Left renal pelvis (tissue), 4 donors: ENCODE measurements at places on chromosomes 13 and 19.

DNA sequence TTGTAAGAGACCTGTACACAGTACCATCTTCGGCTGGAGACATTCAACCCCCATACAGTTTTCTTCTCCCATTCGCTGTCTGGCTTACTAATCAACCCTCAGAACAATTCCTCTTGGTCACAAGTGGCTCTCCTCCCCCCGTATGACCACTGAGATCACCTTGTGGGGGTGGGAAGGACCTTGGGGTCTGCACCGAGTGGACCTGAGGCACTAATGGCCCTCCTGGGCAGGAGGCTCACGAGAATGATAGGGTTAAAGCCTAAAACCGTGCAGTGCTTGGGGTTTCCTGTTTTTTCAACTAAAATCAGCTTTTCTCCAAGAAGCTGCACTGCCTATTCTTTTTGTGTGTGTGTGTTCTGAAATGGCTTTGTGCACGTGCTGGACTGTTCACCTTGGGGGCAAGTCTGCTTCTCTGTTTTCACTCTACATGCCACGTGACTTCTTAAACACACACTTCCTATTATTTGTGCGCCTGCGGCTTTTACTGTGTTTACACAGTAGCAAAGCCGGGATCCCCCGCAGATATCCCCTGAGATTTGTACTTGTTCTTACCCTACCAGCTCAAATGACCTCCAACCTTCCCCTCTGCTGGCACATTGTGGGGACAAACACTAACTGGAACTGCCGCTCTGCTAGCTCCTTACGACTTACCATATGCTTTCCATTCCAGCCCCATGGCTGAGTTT is 12.3 kb downstream of the RBM26 start:
- DNase-seq: no peak

GRCh38 chr19:16327911-16328823 is 3.5 kb downstream of the KLF2 start:
- DNase-seq: no peak

GRCh38 chr19:49665036-49665350 is 664 bp downstream of the IRF3 start:
- no peak for DNase-seq

- no peak for DNase-seq
Observed at GRCh38 chr13:46860722-46861121, 36.1 kb downstream of the HTR2A start.

DNA sequence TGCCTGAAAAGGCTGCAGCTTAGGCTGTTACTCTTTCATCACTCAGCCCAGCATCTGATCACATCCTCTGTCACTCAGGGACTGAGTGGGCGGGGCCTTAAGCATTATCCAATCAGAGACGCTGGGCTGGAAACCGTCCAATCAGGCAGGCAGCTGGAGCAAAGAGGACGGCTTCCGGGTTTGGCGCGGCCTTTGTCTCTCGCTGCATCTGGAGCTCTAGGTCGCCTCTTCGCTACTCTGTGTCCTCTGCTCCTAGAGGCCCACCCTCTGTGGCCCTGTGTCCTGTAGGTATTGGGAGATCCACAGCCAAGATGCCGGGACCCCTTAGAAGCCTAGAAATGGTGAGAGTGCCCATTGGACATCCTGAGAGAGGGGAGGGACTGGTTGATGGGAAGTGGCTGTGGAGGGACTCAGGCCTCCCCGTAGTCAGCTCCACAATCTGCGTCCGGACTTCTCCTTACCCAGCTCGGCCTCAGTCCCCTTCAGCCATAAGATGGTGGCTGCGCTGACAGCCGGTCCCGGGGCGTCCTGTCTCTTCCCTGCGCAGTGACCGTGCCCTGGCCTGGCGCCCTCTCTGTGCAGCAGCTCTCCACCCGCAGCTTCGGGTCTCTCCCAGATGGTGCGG is at the start of gene ZNF486:
Gene ZNF486, plus strand, starts transcription at position 195 of the 625 bp plus-strand sequence. Its CDS starts 117 bp downstream, at position 312.
- peak; percentile 93 for DNase-seq

GRCh38 chr19:1235625-1236538 is 1.9 kb downstream of the CBARP start:
- no peak for DNase-seq

DNA sequence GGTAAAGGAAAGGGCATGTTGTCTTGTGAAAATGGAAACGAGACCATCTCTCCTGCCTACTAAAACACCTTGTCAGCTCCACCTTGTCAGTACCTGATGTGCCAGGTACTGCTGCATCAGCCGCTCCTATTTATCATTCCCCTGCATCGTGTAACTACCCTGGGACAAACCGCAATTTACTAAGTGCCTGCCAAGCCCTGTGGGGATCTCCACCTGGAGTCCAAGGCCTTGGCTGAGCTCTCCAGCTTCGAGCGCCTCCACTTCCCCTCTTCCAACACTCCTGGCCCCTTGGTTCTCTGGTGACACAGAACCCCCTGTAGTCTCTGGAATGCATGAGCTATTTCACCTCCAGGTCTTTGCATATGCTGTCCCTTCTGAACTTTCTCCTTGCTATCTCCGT is 25.9 kb upstream of the CCNP start:
- no peak for DNase-seq

GRCh38 chr13:110424569-110425443 is 117.7 kb downstream of the COL4A2 start:
- no peak for DNase-seq

- DNase-seq: no peak
Observed at GRCh38 chr13:67064920-67065319, 165.2 kb downstream of the PCDH9 start.

GRCh38 chr13:49108196-49108595 is 111.9 kb upstream of the MLNR start:
- DNase-seq: no peak

- DNase-seq: no peak
Observed at GRCh38 chr19:17873786-17874757, 2.3 kb downstream of the SLC5A5 start.

DNA sequence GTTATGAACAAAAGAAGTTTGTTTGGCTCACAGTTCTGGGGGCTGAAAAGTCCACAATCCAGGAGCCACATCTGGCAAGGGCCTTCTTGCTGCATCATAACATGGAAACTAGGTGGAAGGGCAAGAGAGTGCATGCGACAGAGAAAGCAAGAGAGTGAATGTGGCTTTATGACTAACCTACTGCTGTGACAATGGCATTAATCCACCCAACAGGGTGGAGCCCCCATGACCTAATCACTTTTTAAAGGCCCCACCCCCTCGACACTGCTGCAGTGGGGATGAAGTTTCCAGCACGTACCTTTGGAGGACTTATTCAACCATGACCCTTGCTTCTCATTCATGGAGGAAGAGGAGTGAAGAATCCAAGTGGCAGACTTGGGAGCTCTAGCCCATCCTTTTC is 30.0 kb upstream of the RFXAP start:
- DNase-seq: no peak

- no peak for DNase-seq
Observed at GRCh38 chr13:112172641-112173251, 105.8 kb downstream of the SOX1 start.

GRCh38 chr19:18593367-18594095 is 4.9 kb downstream of the REX1BD start:
- DNase-seq: no peak

GRCh38 chr13:89554801-89555200 is 1792.7 kb upstream of the MIR17HG start:
- no peak for DNase-seq
